ENCODE measurements at places on chromosomes 3 and 15.

GRCh38 chr3:61353382-61353781, 102.1 kb upstream of the FHIT start:
- no peak for DNase-seq

- no peak for DNase-seq
Observed at GRCh38 chr3:30687930-30688570, 81.6 kb downstream of the TGFBR2 start.

DNA sequence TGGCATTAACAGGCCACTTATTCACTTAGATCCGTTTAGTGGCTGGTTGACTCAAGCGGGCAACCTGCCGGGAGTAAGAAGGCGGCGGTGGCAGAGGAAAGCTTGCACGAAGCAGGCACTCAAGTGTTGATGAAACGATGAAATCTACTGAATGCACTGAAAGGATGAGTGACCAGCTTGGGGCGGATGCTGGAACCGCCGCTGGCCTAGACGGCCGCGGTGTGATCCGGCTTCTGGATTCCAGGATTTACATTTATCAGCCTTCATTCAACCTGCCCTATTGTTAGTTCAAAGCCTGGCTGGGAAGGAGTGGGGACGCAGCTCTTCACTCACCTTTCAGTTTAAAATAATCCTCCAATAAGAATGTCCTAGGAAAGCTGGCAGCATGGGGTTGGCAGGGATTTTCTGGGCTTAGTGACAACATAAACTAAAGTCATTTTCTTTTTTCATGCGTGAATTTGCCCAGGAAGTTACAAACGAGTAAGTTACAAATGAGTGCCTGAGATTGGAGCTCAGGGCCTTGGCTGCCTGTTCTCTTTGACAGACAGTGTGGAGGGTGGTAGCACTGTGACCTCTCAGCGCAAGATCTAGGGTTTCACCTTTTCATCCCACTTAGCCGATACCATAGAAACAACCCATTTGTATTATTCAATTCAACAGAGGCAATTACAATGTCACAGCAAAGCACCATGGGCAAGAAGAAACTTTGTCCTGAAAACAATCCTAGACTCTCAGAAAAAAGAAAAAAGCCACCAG, 1.1 kb upstream of the PLCH1 start:
- DNase-seq, result no peak

DNA sequence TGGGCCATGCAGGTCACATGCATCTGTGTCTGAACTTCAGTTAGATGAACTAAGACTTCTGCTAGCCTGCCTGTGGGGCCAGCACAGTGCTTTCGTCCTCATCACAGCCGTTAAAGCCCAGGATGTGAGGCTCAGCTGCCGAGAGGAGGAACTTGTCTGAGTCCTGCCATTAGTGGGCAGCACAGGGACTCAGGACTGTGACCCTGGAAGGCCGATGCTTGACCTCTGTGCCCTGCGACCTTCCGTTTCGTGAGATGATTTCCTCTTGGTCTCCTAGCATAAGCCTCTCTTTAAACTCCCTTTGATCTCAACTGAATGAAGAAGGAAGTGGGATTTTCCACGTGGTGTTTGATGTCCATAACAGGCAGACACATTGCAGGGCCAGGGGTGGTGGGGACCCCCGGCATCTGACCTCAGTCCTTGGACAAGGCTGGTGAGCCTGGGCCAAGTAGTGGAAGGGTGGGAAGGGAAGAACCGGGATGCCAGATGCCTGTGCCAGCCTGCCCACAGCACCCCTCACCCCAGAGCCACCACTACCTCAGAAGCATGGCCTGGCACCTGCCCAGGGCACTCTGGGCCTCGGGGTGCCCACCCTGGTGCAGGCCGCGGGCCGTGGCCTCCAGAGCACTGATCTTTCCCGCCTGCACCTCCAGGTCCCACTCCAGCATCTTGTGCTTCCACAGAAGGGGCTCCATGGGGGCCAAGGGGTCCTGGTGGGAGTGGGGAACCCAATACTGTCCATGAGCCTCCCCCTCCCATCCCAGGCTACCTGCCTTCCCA, 21.6 kb downstream of the PLA2G4B start:
- no peak for DNase-seq

DNA sequence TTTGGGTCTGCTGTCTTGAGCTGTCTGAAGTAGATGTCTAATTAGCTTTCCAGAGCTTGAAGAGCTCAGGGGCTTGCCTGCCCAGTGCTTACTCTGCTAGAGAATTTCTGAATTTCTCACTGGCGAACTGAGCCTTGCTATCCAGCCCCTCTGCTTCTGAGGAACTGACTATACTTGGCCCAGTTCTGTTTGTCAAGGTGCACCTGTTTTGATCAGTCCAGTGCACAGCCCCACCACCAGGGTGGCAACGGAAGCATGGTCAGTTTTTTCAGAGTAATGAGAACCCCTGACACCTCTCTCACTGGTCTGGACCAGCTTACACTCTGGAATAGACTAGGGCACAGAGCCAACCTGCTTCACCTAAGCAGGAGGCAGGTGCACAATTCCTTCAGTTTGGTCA, 25.2 kb downstream of the ITGB5 start:
- no peak for DNase-seq

DNA sequence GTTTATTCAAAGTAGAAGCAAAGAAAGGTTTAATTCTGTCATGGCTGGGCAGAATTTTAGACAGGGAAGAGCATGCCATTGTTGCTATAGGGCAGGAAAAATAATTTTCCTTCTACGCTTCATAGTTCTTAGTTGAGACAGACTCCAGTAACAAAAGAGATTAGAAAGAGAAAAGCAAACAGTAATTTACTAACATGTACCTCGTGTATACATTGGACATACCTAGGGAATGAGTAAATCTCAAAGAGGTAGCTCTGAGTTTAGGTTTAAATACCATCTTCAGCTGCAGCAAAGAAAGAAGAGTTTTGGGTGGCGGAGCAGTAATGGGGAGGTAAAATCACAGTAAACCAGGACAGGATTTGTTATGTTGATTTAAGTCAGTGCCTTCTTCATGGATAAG, 416.1 kb downstream of the EPHA6 start:
- no peak for DNase-seq

GRCh38 chr15:58923696-58924300, 9.7 kb downstream of the SLTM start:
- DNase-seq, result no peak

DNA sequence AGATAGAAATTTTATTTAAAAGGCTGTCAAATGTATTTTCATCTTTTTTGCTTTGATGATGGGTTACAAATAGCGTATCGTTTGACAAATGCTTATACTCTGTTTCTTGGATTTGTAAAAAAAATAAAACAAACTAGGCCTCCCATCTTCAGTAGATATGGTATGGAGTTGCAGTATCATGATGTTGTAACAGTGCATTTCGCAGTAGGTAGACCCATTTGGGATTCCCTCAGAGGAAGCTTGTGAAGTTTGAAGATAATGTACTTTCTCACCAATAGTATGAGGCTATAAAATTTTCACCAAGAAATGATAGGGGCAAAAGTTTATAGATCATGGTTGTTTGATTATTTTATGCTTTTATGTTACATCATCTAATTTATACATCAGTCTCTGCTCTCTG, 10.8 kb downstream of the MBNL1 start:
- DNase-seq, result no peak
